ENCODE measurements at places on chromosomes 5 and 9.

GRCh38 chr5:179212870-179213269, 132.4 kb downstream of the ADAMTS2 start:
- no peak for DNase-seq

- DNase-seq: no peak
Measured at GRCh38 chr5:73726606-73727231, 100.7 kb downstream of the ARHGEF28 start.

GRCh38 chr9:129561594-129562281, 59.2 kb downstream of the C9orf50 start:
- DNase-seq: no peak

GRCh38 chr5:89968958-89969381, 440.6 kb downstream of the CETN3 start:
- no peak for DNase-seq

DNA sequence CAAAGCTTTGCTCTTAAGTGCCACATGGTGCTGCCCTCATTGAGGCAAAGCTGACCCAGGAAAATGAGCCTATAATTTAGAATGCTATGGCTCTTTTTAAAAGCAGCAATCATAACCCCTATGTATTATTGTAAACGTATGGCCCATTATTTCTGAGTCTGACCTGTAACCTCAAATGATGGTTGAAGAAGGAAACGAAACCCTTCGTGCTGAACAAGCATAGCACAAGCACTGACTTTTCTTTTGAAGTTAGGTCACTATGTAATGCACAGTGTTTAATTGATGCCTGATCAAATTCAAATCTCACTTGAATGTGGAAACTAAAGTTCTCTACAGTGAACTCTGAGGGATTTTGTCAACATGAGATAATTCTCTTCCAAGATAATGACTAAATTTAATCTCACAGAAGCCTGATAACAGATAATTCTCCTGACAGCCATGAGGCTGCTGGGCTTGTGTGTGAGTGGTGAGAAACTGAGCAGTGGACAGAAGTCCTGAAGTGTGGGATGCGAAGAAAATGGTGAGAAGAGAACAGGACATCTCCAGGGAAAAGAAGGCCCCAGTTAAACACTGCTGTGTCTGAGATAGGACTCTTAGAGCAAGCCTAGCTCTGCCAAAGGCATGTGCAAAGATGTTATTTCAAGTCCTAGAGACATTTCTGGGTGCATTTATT, 226.9 kb downstream of the MAN2A1 start:
- no peak for DNase-seq

DNA sequence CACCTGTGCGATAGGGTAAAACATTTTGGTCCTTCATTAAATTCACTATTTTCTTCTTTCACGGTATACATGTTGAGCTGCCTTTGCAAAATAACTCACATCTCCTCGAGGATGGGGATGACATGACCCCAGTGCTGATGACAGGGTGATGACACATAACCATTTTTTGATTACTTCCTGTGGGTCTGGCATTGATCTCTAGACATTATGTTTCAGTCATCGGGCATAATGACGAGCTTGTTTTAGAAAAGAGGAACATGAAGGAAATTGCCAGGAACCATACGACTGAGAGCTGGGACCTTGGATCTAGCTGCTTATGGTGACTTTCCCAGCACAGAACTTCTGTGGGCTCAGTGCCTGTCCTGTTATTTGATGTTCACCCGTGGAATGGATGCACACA, 25.2 kb downstream of the COL5A1 start:
- no peak for DNase-seq

DNA sequence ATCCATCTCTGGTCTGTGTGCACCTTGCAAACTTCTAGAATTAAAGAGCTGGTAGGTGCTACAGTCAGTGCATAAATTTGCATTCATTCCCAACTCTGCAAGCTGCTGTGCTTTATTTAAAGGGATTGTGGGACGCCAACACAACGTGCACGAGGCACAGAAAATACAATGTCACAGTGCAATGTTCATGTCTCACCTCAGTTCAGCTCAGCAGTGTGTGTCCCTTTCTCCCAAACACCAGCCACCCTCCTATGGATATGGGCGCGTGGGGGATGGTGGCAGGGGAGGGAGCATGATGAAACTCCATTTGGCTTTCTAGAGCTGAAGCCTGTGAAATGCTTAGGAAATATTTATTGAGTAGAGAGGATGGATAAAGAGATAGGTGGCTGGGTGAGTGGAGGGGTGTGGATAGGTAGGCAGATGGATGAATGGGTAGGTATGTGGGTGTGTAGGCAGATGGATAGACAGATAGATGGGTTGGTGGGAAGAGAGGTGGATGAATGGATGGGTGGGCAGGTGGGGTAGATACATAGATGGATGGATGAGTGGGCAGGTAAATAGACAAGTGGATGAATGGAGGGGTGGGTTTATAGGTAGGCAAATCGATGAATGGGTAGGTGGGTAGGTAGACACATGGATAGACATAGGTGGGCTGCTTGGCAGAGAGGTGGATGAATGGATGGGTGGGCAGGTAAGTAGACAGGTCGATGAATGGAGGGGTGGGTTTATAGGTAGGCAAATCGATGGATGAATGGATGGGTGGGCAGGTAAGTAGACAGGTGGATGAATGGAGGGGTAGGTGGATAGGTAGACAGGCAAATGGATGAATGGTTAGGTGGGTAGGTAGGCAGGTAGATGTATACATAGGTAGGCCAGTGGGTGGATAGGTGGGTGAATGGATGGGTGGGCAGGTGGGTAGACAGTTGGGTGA, 92.7 kb upstream of the FCN2 start:
- DNase-seq: no peak

- DNase-seq: no peak
Measured at GRCh38 chr5:155728146-155728856, 598.7 kb upstream of the SGCD start.

GRCh38 chr9:29001006-29001405, 1427.7 kb upstream of the C9orf72 start:
- DNase-seq: no peak

DNA sequence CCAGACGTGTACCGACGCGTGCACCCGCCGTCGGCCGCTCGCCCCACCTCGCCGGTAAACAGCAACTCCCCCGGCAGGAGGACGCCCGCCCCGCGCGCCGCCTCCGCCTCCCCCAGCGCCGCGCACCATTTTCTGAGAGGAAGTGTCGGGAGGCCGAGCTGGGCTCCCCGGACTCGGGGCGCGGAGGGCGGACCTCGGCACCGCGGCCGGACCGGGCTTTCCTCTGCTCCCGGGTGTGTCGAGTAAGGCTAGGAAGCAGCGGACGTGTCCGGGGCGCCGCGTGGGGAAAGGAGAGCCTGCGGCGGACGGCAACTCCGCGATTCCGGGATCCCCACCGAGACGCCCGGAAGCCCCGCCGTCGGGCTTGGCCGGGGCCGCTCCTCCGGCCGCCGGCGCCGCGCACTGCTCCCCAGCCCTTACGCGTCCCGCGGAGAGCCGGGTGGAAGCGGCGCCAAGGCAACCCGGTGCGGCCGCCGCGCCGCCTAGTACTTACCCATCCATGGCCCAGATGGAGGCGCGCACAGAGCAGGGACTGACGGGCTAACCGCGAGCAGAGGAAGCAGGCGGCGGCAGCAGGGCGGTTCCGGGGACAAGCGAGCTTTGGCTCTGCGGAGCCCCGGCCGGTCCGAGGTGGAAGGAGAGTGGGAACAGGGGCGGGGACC, at the start of gene PTBP3:
PTBP3 (minus strand) TSS at position 643 of the 662 bp plus-strand sequence. CDS start 35,754 bp downstream, outside the sequence.
- DNase-seq: peak; percentile 62

DNA sequence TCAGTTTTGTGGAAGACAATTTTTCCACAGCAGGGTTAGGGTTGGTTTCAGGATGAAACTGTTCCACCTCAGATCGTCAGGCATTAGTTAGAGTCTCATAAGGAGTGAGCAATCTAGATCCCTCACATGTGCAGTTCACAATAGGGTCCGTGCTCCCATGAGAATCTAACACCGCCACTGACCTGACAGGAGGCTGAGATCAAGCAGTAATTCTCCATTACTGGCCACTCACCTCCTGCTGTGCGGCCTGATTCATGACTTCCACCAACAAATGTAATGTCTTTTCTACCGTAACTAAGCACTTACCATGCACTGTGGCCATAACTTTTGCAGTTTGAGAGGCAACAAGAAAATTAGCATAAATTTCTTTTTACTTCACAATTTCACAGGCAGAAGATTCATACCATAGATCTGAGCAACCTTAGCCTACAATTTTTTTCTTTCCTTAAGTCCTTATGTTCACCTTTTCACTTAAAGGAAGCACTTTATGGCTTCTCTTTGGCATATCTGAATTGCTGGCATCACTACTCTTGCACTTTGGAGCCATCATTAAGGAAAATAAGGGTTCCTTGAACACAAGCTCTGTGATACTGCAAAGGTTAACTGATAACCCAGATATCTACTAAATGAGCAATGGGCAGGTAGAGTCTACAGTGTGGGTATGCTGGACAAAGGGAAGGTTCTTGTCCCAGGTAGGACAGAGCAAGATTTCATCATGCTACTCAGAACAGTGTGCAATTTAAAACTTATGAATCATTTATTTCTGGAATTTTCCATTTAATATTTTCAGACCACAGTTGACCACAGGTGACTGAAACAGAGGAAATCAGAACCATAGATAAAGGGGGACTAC, 83.0 kb upstream of the IFNK start:
- no peak for DNase-seq

DNA sequence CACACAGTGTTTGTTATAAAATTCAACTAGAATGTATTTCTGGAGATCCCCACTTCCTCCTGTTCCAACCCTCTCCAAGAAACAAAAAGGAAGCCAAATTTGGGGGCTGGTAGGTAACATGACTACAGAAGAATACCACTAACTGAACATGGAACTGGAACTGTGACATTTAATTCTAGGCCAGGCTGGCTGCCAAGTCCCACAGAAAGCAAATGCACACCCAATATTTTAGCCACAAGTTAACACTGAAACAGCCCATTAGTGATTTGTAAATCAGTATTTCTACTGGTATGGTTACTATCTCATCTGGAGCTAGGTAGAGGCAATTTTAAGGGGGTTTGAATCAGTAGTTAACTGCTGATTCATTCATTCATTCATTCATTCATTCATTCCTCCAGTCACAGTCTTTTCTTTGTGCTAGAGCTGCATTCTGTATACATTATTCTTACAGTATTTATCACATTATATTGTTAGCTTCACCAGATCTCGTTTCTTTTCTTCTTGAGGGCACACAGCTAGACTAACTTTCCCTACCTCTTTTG, 131.7 kb upstream of the GDNF start:
- no peak for DNase-seq

DNA sequence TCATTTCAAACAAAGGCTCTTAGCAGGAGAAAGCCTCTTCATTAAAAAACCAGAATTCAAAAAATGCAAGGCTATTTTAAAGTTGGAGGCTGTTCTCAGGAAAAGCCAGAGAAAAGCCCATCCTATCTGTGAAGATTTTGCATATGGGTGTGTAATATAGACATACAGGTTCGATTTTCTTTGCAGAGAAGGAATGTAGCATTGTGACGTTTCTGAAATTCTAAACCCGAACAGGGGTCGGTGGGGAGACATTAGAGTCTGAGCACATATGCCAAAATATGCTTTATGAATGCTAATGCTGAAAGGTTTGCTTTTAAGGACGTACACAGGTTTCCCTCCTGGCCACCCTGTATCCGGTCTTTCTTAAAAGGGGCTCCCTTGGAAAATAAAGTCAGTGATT, 363.1 kb upstream of the PAPPA start:
- DNase-seq: no peak

- DNase-seq: no peak
Measured at GRCh38 chr9:20698782-20699181, 14.7 kb downstream of the FOCAD start.

DNA sequence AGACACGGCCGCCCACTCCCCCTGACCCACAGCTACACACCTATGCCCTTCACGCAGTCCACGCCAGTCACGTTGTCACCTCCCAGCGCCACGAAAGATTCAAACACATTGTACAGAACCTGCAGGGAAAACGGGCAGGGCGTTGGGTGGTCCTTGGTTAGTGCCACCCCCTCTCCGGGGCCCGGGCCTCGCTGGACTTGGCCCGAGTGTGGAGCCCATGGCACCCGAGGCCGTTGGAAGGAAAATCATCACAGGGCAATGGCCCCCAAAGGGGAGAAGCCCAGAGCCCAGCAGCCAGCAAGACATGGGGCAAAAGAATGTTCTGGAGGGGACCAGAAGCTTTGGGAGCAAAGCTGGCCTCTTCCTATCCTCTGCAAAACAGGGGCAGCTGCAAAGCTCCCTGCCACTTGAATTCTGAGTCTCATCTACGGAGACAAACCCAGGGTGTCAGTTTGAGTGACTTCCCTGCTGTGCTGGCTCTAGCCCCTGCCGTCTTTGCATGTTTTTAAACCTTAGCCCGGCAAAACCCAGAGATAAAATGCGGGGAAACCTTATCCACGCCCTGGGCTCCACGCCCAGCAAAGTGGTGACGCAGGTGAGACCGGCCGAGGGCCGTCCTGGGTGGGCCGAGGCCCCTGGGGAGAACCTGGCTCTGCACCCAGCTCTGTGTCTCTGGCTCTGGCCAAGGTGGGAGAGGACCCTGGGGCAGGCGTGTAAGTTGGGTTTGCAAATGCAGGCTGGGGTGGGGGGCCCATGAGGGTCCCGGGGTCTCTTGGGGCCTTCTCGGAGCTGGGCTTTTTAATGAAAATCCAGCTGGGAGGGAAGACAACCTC, 38.9 kb downstream of the SLC9A3 start:
- no peak for DNase-seq

- no peak for DNase-seq
Measured at GRCh38 chr9:85117831-85118230, 448.3 kb downstream of the NTRK2 start.

- no peak for DNase-seq
Measured at GRCh38 chr9:126261584-126262356, 64.9 kb upstream of the MVB12B start.

DNA sequence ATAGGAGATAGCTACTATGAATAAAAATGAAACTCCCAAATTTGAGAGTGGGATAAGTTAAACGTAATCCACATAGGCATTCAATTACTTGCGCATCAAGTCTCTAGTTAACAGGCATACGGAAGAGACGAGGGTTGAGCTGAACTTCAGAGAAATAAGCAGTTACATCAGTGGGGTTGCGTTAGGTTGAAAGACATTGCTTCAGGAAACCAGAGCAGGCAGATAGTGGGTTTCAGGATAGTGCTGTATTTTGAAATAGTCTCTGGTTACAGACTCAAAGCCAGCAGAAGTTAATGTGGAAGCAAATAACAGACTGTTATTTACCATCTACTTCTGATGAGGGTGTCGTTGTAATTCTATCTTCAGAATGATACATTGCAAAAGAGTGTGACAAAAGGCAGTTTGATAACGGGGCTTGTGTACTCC, 533.4 kb downstream of the PDE4D start:
- DNase-seq: no peak

GRCh38 chr5:150058480-150059126, 27.8 kb downstream of the CSF1R start:
- peak; percentile 37 for DNase-seq

DNA sequence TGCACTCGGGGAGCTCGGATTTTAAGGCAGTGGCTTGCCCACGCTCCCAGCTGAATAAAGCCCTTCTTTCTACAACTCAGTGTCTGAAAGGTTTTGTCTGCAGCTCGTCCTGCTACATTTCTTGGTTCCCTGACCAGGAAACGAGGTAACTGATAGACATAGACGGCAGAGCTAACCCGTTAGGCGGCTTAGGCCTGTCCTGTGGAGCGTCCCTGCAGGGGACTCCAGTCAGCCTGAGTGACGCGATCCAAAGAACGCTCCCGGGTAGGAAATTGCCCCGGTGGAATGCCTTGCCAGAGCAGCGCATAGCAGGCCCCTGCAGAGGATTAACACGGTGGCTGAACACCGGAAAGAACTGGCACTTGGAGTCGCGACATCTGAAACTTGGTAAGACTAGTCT, 1.8 kb upstream of the SELENOP start:
- no peak for DNase-seq

- DNase-seq: no peak
Measured at GRCh38 chr5:103951776-103952175, 389.2 kb upstream of the NUDT12 start.
